CD8-positive, alpha-beta T cell (primary cell): ENCODE measurements at places on chromosomes 3 and 15.

GRCh38 chr3:170717410-170718402 lies 131.8 kb upstream of the SLC7A14 start:
- DNase-seq = no peak

- DNase-seq = no peak
Observed at GRCh38 chr3:113536627-113537101, 4.3 kb downstream of the SIDT1 start.

- no peak for DNase-seq
Observed at GRCh38 chr3:107082527-107082926, 294.7 kb upstream of the CCDC54 start.

DNA sequence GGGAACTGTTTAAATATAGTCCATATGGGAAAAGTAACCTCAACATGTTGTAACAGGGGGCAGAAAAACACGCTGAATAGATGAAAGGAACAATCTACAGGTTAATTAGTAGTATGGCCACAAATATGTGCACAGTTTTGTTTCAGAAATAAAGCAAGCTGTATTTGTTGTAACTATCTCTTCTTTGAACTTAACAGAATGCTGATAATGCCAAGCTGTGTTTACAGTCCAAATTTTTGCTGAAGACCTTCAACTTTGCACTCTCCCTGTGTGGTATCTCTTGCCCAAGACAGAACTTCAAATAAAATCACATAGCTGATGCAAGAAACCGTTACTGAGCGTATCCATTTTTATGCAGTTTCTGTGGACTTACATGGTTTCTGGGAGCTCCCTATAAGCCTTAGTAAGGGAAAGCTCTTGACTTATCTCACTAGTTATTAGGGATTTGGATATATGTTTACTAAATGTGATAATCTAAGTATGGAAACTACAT lies 425.4 kb upstream of the TPRG1 start:
- no peak for DNase-seq

- DNase-seq = no peak
Observed at GRCh38 chr3:114408736-114409670, 115.2 kb downstream of the TIGIT start.

- DNase-seq = no peak
Observed at GRCh38 chr3:194132465-194133286, 3.3 kb upstream of the HES1 start.

DNA sequence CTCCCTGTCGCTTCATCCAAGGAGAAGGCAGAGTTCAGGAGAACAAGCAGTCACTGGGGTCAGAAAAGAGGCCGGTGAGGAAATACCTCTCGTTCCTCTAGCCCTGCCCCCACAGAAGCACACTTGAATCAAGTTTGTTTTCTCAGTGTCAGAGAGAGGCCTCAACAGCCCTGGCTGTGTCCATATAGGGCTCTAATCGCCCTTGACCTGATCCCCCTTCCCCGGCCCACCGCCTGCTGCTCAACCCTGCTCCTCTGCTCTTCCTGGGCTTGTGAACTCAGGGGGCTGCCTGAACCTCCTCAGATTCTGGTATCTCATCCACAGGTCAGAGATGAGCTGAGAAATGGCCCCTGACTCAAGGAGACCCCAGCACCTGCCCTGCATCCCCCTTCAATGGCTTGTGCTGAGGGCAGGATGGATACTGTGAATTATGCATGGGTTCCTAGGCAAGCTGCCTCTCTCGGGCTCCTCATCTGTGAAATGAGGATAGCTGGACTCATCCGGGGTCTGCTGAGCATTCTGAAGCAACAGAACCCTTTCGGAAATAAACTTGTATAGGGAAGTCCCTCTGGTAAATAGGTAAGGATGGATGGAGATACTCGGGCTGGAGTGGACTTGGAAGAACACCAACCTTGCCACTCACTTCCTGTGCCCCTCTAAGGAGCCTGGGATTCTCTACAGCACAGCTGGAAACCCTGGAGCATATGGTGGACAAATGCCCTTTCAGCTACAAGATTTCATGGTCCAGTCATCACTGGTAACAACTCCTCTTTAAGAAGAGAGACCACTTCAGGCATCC lies 147.5 kb downstream of the STT3B start:
- no peak for DNase-seq

- DNase-seq = no peak
Observed at GRCh38 chr3:180358179-180358578, 243.8 kb upstream of the TTC14 start.

DNA sequence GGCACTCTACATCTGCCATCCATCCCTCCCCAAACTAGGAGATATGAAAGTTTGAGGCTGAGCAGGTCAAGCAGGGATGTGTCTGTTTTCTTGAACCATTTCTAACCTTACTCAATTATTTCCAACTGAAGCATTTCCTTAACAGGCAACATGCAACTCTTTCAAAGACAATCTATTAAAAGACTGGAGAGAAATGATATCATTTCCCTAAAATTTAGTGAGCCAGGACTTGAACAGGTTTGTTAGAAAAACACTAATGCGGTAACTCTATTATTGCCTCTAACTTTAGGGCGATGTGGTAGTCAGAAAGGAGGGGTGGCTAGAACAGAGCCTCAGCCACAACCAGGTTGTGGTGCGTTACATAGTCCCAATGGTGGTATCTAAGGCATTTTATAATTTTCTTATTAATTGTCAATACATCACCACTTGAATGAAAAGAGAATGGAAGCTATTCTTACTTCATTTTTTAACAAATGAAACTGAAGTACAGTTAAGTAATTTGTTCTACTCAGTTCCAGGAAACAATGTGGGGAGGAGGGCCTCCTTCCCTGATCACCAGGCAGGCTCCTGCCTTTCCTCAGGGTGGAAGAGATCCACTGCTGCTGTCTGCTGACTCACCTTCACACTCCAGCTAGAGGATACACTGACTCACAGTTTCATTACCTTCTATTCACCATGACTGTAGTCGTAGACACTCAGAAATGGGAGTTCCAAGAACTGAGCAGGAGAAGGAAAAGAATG lies 22.8 kb downstream of the MYO1E start:
- DNase-seq = no peak

- no peak for DNase-seq
Observed at GRCh38 chr3:38532529-38532928, 36.4 kb downstream of the EXOG start.

- DNase-seq = no peak
Observed at GRCh38 chr3:192090586-192090985, 629.6 kb downstream of the PYDC2 start.

DNA sequence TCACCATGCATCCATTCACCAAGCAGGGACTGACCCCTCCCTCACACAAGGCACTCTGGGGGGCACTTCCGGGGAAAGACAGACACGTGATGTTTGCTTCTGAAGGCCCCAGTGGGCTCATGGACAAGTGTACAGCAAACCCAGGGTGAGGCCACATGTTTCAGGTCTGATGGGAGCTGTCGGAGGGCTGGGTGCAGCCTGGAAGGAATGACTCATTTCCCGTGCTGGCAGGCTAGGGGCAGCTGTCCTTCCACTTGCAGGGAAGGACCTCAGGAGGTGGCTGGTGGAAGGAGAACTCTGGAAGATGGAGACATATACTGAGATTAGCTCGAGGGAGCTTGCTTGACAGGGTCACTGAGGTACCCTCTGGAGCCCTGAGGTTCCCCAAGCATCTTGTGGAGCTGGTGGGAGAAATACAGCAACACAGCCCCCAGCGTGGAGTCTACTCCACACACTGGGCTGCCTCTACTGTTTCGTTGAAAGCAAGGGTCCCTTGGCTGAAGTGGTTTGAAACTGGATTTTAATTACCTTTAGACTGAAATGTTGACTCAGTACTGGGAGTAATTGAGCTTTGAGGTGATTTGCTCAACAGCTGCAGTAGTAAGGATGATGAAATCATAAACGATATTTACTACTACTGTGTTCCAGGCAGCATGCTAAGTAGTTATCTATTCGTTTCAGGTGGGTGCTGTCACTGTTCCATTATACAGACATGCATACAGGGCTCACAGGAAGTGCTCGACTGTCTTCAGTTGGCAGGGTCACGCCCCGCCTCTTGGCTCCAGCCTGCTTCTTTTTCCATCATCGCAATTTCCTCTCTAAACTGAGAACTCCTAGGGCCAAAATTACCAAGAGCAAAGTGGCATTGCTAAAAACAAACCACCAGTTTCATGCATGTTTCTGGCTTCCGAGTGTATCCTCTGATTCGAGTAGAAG lies 230.4 kb downstream of the ADAMTS17 start:
- no peak for DNase-seq

GRCh38 chr3:53354945-53355498 lies 7.7 kb upstream of the DCP1A start:
- DNase-seq = no peak

DNA sequence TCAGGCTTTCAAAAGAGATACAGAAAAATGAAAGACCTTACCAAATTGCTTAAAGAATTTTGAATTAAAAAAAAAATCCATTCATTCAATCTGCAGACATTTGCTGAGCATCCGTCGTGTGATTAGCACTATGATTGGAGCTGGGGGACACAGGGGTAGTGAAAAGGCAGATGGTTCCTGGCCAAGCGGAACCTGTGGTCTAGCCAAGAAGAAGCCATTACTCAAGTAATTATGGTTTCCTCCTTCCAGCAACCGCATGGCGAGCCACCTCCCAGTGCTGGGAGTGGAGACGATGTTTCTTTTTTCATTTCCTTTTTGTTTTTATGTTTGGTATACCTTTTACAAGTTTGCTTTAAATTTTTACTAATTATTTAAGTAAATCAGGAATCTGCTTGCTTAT lies 140.2 kb downstream of the CACNA2D3 start:
- DNase-seq = no peak

- no peak for DNase-seq
Observed at GRCh38 chr15:69380100-69380725, 33.9 kb upstream of the KIF23 start.

GRCh38 chr3:141499284-141499683 lies 12.5 kb downstream of the RASA2 start:
- peak; percentile 58 for DNase-seq

- DNase-seq = no peak
Observed at GRCh38 chr15:63864186-63864585, 30.4 kb upstream of the HERC1 start.

DNA sequence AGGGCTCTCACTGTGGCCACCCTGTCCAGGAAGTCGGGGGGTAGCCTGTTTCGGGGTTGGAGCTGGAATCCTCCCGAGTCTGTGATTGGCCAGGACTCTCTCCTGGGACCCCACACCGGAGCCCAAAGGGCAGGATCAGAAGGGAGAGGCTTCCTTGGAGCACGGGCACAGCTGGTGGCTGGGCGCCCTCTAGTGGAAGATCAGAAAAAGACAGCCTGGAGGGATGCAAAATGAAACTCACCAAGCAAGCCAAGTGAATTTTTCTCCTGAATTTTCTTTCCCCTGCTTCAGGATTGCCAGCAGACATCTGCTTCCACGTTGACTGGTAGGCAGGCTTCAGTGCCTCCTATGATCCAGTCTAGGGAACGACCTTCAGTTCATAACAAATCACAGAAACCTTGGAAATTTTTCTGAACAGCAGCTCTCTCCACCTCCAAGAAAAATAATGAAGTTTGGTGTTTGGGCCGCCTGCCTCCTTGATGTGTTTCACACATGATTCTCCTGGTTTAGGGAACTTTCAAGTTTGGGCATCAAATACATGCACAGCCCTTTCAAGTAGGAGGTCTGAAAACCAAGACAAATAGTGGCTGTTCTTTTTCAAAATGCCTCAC lies 224.6 kb downstream of the VPS13C start:
- DNase-seq = peak; percentile 57

DNA sequence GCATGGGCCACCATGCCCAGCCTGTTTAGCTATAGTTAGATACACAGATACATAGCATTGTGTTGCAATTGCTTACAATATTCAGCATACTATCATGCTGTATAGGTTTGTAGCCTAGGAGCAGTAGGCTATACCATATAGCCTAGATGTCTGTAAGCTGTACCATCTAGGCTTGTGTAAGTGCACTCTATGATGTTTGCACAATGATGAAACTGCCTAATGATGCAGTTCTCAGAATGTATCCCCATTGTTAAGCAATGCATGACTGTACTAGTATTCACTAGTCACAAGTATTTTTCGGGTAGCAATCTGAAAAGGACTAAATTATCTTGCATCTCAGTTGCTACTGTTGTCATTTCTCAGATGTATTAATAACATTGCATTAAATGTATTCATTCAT lies 16.0 kb downstream of the PIGB start:
- no peak for DNase-seq

DNA sequence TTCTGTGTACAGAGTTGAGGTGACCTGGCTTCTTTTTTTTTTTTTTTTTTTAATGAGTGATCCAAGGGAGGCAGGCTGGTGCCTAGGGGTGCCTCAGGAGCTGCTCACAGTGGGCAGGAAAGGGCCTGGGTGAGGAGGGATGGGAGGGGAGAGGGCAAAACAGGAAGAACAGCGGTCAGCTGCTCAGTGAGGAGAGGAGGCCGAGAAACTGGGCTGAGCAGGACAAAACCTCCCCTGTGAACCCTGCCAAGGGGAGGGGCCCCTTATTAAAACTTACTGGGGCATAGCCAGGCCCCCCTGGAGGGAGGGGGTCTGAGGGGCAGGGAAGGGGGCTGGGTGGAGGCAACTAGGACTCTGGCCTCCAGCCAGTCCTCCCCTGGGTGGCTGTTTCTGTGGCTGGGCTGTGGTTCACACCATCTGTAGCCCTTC lies 3.5 kb downstream of the PLEKHO2 start:
- no peak for DNase-seq

- no peak for DNase-seq
Observed at GRCh38 chr3:195239121-195239520, 31.8 kb downstream of the XXYLT1 start.

- DNase-seq = no peak
Observed at GRCh38 chr3:53153980-53154379, 7.0 kb upstream of the PRKCD start.

DNA sequence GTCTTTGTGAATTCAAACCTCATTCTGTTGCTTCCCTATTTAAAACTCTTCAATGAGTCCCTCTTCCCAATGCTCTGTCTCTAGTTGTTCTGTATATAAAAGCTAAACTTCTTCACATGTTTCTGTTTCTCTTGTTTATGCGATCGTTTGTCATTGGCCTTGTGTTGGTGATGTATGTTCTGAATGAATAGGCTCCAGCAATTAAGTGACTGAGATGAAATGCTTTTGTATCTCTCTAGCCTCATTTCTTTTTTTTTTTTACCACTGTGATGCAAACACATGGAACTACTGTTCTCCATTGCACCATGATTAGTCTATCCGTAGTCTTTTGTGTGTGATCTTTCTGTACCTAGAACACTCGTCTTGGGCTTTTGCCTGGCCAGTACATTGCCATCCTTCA lies 380.5 kb upstream of the TPRG1 start:
- no peak for DNase-seq

DNA sequence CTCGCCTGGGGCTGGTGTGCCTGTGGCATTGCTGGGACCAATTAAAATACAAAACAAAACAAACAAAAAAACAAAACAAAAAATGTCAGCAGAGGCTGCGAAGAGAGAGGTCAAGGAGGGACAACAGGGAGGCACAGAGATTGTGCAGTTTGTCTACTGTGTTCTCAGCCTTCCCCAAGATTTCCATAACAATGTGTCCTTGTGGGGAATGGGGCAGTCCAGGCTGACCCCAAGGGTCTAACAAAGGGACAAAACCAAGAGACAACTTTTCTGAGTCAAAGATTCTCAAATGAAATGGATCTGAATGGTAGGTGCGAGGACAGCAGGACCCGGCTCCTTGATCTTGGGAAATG lies 46.4 kb upstream of the TRPM1 start:
- DNase-seq = no peak
